Naive thymus-derived CD4-positive, alpha-beta T cell (primary cell): ENCODE measurements at places on chromosomes 1 and 21. TPM values are rescaled to one million over a fixed set of nuclear protein-coding genes. Genes with fewer than 3 reads are reported as not detected.
A peak's percentile ranks its signal among the peaks of the same experiment; 100 is the strongest.

GRCh38 chr1:152170287-152170905, 11.4 kb upstream of the RPTN start:
- no peak for DNase-seq

- DNase-seq = no peak
Measured at GRCh38 chr1:236124965-236125364, 17.4 kb upstream of the GPR137B start.

- DNase-seq = no peak
Measured at GRCh38 chr1:96362623-96363022, 359.0 kb upstream of the PTBP2 start.

- DNase-seq = no peak
Measured at GRCh38 chr1:228075801-228076271, 6.7 kb upstream of the ARF1 start.

OLFM3 gene
- not detected for total RNA-seq

- no peak for DNase-seq
Measured at GRCh38 chr1:232743999-232744398, 61.2 kb upstream of the MAP10 start.

GRCh38 chr21:26095131-26095530, 75.4 kb downstream of the APP start:
- DNase-seq = no peak

- DNase-seq = no peak
Measured at GRCh38 chr1:32386676-32387392, 7.4 kb downstream of the BSDC1 start.

- DNase-seq = no peak
Measured at GRCh38 chr1:117046781-117047180, 13.3 kb upstream of the TTF2 start.

DNA sequence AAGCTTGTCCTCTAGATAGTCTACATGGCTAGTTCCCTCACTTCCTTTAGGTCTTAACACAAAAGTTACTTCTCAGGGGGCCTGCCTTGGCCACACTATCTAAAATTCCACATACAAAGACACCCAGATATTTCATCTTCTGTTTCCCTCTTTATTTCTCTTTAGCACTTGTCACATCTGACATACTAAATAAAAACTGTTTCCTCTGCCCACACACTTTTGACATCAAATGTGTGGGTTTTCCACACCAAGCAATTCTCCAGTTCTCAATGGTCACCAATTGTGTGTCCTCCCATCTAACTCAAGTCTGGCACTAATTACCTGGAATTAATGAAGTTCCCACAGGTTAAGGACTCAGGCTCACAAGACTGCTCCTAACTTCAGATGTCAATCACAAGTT, 25.5 kb upstream of the CFAP126 start:
- no peak for DNase-seq

- no peak for DNase-seq
Measured at GRCh38 chr1:1876335-1876930, 14.5 kb downstream of the GNB1 start.

GRCh38 chr1:24735156-24735508, 10.1 kb upstream of the CLIC4 start:
- DNase-seq = no peak

GRCh38 chr1:1343811-1344421, 5.3 kb downstream of the DVL1 start:
- DNase-seq = no peak

DMRTA2 gene
- not detected in 2 replicates for total RNA-seq

DNA sequence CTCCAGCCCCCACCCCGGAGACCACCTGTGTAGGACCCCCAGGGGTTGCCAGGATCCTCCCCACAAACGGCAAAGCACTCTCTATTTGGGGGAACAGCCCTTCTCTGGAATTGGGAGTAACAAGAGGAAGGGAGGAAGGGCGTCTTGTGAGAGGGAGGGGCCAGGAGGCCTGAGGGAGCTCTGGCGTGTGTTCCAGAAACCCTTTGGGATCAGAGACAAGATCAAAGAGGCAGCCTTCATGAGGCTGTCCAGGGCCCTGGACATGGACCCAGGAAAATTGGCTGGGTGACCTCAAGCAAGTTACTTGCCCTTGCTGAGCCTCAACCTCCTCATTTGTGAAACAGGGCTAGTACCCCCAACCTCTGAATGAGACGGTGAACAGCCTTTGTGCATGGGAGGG, 18.1 kb upstream of the ECE1 start:
- DNase-seq = no peak

DNA sequence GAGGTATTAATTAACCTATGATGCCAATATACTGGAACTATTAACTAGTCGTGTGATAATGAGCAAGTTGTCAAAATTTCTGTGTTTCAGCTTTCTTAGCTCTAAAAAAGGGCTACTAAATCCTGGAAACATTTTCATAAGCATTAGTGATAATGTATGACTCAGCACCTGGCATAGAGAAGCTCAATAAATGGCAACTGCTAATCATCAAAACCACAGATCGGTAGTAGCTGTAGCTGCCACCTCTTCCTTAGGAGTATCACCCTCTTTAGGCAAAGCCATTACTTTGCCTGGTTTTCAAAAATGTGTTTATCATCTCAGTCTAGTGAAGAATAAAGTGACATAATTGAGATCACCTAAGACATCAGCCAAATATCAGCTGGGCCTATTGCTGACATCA, 75.5 kb downstream of the TPR start:
- no peak for DNase-seq

VWA1 gene
- total RNA-seq = not detected

CA14 gene
- total RNA-seq = not detected

TMIGD3 gene
- not detected for total RNA-seq

DNA sequence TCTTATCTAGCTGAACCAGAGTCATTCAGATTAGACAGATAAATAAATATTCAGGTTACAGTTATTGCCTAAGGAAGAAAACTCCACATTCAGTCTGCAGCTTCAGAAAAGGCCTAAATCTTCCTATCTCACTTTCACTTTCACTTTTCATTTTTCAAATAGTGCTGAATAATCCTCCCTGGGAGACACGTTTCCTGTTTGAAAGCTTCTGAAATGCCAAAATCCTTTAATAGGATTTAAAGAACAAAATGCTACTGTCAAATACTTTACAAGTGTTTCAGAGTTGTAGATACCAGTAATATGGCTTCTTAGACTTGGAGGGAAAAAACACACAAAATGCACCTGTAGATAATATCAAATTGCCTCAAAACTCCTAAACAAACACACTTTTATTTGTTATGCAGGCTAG, 3.9 kb downstream of the PSMB2 start:
- peak; percentile 15 for DNase-seq

- no peak for DNase-seq
Measured at GRCh38 chr1:221148660-221149059, 269.4 kb downstream of the HLX start.

DNA sequence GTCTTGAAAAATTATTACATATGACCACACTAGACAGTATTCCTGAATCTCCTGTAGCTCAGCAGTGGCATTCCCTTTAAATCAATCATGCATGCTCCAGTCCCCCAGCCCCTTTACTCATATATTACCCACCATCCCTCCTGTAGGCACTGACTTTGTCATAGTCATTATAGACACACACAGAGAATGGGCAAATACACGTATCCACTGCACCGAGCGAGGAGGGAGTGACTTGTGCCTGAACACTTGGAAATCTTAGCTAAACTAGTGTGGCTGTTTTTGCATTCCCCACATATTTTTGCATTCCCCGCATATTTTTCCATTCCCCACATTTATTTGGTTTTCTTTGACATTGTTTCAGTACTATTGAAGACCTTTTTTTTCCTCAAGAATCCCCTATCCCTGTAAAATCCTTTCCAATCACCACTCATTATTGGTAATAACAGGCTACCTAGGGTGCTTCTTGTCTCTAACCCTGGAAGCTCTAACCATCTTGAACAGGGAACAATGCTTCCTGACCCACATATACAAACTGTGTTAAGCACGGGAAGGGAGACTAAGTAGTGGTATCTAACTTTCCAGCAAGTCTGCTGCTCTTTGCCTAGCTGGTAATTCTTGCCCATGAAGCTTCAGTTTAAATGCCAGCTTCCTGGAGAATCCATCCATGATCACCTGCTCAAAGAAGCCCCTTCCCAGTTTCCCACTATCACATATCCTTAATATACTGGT, 534.4 kb upstream of the CAMK1G start:
- DNase-seq = no peak

GRCh38 chr1:66563941-66564630, 30.1 kb downstream of the SGIP1 start:
- DNase-seq = no peak

GRCh38 chr1:13432251-13432650, 22.0 kb downstream of the PRAMEF20 start:
- no peak for DNase-seq

DNA sequence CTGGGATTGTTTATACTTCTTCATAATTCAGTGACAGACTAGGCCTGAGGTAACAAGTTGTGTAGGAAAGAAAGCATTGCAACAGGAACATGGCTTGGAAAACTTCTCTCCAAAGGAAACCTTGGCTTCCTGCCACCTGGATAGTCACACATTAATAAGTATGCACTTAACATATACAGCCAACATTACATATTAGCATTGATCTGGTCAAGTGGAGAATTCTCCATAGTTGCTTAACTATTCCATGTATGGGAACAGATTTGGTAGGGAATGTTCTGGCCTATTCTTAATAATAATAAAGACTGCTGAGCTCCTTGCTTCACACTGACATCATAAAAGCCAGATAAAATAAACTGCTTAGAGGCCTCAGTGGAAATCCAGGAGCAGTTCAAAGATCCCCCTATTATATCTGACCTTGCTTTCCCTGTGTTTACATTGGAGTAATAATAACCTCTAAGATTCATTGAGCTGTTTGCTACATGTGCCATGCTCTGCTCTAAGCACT, 27.2 kb upstream of the NFIA start:
- DNase-seq = no peak

- no peak for DNase-seq
Measured at GRCh38 chr1:98453066-98453465, 208.5 kb upstream of the SNX7 start.

- DNase-seq = no peak
Measured at GRCh38 chr1:192993426-192994085, 65.6 kb downstream of the UCHL5 start.

CELA3B gene
- not detected in 2 replicates for total RNA-seq

GREM2 gene
- total RNA-seq = 0.75 TPM

DNA sequence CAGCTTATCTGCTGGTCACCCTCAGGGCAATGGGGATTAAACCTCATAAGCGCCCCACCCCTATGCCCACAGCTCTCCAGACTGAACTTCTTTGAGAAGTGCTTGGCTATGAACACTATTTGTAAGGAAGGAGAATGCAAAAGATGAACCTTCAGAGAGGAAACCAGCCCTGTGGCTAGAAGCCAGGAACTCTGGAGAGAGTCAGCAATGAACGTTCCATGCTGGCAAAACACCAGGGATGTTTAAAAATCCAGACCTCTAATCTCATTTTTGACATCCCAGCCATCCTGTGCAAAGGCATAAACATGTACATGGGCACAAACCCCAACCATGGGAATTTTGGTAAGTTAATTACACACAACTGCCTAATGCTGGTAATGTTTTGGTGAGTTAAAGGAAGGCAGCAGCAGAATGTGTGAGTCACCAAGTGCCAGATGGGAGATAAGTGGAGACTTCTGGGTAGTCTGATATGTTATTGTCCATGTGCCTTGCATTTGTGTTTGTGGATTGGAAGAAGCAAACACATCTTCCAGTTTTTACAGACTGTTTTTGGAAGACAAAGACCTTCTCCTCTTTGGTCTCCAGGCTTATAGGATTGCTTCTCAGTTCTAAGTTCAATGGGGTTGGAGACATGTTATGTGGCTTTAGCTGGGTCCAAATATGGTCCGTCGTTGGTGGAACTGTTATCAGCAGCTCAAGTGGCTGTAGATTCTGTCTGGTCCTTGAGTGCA, 174.1 kb upstream of the ETV3 start:
- no peak for DNase-seq

RASAL2 gene
- 0.16 TPM for total RNA-seq

KCNC4 gene
- total RNA-seq = 13.6 TPM

GRCh38 chr1:57824535-57824934, 400.7 kb upstream of the DAB1 start:
- no peak for DNase-seq

DNA sequence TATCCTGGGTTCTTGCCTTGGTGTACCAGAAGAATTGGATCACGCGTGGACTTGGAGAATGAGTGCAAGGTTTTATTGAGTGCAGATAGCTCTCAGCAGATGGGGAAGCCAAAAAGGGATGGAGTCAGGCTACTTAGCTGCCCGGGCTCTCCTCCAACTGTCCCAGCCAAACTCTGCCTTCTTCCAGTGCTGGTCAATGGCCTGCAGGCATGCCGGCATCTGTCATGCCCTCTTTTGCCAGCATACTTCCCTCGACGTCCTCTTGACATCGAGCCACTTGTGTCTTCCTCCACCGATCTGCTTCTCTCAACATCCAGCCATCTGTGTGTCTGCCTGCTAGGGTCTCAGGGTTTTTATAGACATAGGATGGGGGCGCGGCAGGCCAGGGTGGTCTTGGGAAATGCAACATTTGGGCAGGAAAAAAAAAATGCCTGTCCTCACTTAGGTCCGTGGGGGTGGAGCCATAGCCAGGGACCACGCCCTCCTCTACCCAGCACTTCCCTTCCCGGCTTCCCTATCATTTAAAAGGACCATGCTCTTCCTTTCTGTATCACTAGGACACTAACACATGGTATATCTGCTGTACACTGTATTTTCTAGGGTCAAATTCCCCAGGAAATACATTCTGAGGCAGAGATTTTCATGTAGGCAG, 47.0 kb upstream of the BCAR3 start:
- DNase-seq = no peak

PATJ gene
- total RNA-seq = 12.0 and 13.4 TPM in 2 replicates

- DNase-seq = peak; percentile 70
Measured at GRCh38 chr1:9628541-9629444, 22.7 kb upstream of the PIK3CD start.

GRCh38 chr1:168136709-168137514, at the start of gene GPR161:
Gene GPR161, minus strand, starts transcription at chr1:168136930. Its CDS starts 32,080 bp downstream, at chr1:168104850.
- DNase-seq = peak; percentile 8

- DNase-seq = no peak
Measured at GRCh38 chr1:231274119-231274825, 33.3 kb downstream of the GNPAT start.

GRCh38 chr1:68725001-68725752, 228.3 kb upstream of the DEPDC1 start:
- no peak for DNase-seq

DNA sequence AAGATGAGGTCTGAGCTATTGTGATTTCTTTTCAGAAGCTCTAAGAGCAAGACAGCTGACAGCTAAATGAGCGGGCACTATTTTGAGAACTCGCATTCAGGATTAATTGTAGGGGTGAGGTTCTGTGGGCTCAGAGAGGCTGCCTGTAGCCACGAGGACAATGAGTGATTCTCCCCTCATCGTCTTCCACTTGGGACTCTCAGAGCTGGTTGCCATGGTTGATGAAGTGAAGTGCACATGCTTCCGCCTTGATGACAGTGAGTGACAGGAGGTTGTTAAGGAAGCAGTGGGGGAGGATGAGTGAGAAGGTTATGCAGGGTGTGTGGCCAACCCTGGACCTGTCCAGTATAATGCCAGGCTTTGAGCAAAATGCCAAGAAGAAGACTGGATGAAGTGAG, 341.7 kb downstream of the PCP4 start:
- no peak for DNase-seq

- DNase-seq = no peak
Measured at GRCh38 chr1:237482777-237483176, 407.9 kb downstream of the ZP4 start.
